T-helper 2 cell treated with Interferon-gamma antibody and Interleukin-4, amounts not matched to agents 5 μg/mL and 100 μg/mL, for 36 hours (primary cell): ENCODE measurements at places on chromosomes 13 and 19.

DNA sequence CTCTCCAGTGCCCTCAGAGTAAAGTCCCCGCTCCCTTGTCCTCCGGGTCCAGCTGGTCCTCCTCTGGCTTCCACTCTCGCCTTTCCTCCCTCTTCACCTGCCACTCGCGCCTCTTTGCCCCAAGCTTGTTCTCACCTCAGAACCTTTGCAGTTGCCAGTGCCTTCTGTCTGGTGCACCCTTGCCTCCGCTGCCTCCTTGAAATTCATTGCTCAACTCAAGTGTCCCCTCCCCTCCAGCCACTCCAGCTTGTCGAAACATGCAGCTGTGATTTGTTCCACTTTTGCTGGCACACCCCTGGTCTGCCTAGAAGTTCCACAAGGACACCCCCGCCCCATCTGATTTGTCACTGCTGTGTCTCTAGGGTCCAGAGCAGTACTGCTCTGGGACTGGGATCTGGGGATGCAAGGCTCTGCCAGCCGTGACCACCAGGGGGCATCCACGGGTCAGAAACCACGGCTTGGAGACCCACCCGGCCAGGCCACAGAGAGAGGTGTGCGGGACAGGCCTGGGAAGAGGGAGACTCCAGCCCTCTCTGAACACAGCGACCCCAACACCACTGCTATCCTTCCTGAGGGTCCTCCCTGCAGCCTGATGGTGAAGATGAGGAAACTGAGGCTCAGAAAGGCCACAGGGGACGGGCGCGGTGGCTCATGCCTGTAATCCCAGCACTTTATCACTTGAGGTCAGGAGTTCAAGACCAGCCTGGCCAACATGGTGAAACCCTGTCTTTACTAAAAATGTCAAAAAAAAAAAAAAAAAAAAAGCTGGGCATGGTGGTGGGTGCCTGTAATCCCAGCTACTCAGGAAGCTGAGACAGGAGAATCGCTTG is 49.9 kb downstream of the AP1M1 start:
- DNase-seq, result peak; percentile 66

- no peak for DNase-seq
Measured at GRCh38 chr13:42892760-42893159, 99.3 kb downstream of the EPSTI1 start.

DNA sequence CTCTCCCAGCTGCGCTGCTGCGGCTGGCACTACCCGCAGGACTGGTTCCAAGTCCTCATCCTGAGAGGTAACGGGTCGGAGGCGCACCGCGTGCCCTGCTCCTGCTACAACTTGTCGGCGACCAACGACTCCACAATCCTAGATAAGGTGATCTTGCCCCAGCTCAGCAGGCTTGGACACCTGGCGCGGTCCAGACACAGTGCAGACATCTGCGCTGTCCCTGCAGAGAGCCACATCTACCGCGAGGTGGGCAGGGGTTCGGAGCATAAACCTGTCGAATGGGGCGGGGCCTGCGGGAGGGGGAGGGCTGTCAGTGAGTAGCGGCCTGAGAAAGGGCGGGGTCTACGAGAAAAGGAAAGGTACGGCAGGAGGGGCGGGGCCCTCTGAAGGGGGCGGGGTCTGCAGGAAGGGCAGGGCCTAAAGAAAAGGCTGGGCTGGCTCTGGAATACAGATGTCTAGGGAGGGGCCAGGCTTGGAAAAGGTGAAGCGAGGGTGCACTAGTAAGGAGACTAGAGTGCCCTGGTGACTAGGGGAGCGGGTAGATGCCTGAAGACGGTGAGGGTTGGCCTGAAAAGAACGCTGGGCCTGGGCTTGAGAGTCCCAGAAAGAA is 3.6 kb downstream of the CD37 start:
- no peak for DNase-seq

GRCh38 chr19:44694184-44694579 is 4.8 kb upstream of the CEACAM16 start:
- no peak for DNase-seq

DNA sequence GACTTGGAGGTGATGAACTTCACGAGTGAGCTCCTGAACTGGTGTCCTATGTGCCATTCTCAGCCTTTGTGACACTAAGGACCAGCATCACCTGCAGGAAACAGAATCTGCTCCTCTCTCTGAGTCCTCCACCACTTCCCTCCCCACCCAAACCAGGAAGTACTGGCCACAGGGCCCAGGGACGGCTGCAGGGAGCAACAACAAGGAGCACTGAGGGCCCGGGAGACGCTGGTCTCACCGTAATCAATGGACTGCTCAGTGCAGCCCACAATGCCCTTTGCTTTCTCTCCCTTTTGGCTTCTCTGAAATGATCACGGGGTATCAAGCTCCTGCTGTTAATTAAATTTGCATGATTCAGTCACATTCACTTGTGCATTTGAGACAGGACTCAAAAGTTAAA is 18.6 kb downstream of the PEPD start:
- no peak for DNase-seq

GRCh38 chr13:53041968-53042516 is 13.4 kb downstream of the OLFM4 start:
- no peak for DNase-seq

GRCh38 chr13:46778890-46779289 is 18.1 kb downstream of the ESD start:
- DNase-seq, result no peak

GRCh38 chr19:35740108-35740422 is 2.2 kb downstream of the IGFLR1 start:
- no peak for DNase-seq

GRCh38 chr13:111564606-111565005 is 244.2 kb downstream of the TEX29 start:
- no peak for DNase-seq

DNA sequence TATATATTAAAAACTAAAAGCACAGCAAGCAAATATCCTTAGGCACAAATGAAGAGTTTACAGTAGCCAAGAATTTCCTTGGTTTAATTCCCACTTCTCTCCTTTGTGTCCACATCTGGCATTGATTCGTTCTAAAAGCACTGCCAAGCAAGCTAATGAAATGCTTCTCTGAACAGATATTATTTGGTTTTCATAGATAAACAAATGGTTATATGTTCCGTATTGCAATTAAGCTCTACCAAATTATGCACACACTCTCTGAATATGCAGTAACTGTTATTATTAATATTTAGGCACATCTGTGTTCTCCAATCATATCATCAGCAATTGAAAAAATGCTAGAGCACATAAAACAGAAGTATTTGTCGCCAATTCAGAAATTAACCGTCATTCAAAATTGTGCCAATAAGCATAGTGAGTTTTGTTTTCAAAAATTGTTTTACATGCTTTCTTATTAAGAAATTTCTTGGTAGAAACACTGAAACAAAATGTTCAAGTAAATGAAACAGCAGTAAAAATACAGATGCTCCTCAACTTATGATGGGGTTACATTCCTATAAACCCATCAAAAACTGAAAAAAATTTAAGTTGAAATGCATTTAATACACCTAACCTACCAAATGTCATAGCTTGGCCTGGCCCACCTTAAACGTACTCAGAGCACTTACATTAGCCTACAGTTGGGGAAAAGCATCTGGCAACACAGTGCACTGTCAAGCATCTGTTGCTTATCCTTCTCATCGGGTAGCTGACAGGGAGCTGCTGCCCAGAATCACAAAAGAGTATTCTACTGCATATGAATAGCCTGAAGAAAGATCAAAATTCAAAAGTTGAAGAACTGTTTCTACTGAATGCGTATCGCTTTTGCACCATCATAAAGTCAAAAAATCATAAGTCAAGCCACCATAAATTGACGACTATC is 2134.7 kb downstream of the PCDH9 start:
- no peak for DNase-seq
